ENCODE measurements at places on chromosomes 2 and 18.

- DNase-seq: no peak
Observed at GRCh38 chr2:234279637-234280036, 217.2 kb downstream of the ARL4C start.

- peak; percentile 72 for DNase-seq
Observed at GRCh38 chr2:25672494-25673299, 680 bp downstream of the DTNB start.

DNA sequence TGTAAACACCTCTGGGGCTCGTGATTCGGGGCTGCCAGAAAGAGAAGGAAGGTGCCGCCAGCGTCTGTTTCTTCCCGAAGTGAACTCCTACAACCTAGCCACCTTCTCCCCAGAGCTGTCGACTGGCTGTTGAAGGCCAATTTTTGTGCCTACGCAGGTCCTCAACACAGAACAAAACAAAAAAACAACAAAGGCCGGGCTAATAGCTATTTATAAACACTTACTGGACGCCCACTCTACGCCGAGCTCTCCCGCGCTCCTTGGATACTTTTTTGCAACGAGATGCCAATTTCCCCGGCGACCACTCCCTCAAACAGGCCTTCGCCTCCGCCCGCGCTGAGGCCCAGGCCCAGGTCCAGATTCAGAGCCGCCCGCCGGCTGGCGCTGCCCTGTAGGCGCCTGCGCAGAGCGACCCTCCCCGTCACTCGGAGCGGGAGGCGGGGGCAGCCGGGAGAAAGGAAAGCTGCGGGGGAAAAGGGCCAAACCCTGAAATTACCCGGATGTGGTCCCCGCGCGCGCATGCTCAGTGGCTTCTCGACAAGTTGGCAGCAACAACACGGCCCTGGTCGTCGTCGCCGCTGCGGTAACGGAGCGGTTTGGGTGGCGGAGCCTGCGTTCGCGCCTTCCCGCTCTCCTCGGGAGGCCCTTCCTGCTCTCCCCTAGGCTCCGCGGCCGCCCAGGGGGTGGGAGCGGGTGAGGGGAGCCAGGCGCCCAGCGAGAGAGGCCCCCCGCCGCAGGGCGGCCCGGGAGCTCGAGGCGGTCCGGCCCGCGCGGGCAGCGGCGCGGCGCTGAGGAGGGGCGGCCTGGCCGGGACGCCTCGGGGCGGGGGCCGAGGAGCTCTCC, at the start of gene SMAD4:
SMAD4 (plus strand) TSS at position 520 of the 843 bp plus-strand sequence. CDS start 16,834 bp downstream, outside the sequence.
- peak; percentile 97 for DNase-seq

- no peak for DNase-seq
Observed at GRCh38 chr2:230557065-230557464, 141.1 kb downstream of the SP100 start.

- DNase-seq: peak; percentile 15
Observed at GRCh38 chr2:145258903-145259579, 739.1 kb upstream of the ZEB2 start.

- DNase-seq: no peak
Observed at GRCh38 chr2:70645733-70646419, 92.2 kb upstream of the TGFA start.

- DNase-seq: no peak
Observed at GRCh38 chr2:49812730-49813129, 658.4 kb upstream of the FSHR start.

DNA sequence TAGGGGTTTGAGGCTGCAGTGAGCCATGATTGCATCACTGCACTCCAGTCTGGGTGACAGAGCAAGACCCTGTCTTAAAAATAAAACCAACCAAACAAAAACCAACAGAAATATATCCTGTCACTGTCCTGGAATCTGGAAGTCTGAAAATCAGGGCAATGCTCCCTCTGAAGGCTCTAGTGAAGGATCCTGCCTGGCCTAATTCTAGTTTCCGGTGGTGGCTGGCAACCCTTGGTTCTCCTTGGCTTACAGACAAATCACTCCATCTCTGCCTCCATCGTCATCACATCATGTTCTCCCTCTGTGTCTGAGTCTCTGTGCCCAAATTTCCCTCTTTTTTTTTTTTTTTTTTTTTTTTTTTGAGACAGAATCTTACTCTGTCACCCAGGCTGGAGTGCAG, 15.9 kb upstream of the VPS4B start:
- DNase-seq: no peak

DNA sequence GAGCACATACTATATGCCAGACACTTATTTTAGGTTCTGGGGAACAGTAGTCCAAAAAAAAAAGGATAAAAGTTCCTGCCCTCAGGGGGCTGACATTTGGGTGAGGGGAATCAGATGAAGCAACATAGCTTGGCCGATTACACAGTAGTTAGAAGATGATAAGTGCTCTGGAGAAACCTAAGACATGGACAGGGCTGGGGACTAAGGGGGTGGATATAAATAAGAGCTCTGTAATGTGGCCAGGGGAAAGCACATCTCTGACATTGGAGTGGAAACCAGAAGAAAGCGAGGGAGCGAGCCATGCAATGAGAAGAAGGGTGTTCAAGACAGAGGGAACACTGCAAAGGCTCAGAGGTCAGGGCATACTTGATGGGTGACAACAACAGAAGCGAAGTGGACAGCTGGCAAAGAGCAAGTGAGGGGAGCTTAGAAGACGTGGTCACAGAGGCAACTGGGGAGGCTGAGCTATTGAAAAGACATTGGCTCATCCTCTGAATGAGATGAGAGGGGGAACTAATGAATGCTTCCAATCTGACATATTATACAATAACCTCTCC, 11.4 kb downstream of the TMEM182 start:
- no peak for DNase-seq

DNA sequence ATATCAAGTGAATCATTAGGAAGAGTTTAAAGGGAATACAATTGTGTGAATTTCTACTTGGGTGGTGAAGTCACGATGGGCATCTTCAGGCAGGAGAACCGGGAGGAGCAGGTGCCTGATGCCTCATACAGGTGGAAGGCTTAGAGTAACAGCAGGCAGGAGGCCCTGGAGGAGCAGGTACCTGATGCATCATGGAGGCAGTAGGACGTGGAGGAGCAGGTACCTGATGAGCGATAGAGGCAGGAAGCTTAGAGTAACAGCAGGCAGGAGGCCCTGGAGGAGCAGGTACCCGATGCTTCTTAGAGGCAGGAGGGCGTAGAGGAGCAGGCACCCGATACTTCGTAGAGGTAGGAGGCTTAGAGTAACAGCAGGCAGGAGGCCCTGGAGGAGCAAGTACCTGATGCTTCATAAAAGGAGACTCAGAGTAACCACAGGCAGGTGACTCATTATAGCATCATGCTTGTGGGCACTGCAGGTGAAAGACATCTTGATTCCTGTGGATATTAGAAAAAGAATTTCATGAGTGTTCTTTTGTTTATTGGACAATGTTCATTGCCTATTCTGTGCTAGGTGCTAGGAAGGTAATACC, 133.9 kb downstream of the ATP9B start:
- DNase-seq: no peak
